ENCODE measurements at places on chromosomes 5 and 9.

- DNase-seq: no peak
These were observed 43.4 kb downstream of the PPARGC1B start for GRCh38 chr5:149773291-149774095.

GRCh38 chr9:82893549-82893948 lies 169.4 kb downstream of the RASEF start:
- DNase-seq: no peak

DNA sequence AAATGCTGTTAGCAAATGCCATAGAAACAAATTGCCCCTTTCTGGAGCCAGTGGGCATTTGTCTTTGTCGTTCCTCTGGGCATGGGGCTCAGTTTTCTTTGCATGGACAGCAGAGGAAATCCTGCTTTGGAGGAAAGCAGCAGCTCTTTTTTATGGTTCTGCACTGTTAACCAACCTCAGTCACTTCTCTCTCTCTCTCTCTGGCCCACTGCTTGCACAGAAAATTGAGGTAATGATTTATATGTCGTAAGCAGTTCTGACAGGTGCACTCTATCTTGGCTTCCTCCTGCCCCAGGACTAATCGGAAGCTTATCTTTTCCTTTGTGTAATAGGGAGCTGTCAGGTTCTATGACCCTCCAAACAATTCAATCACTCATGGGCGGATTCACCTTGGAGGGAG lies 159.6 kb upstream of the GPR151 start:
- no peak for DNase-seq

DNA sequence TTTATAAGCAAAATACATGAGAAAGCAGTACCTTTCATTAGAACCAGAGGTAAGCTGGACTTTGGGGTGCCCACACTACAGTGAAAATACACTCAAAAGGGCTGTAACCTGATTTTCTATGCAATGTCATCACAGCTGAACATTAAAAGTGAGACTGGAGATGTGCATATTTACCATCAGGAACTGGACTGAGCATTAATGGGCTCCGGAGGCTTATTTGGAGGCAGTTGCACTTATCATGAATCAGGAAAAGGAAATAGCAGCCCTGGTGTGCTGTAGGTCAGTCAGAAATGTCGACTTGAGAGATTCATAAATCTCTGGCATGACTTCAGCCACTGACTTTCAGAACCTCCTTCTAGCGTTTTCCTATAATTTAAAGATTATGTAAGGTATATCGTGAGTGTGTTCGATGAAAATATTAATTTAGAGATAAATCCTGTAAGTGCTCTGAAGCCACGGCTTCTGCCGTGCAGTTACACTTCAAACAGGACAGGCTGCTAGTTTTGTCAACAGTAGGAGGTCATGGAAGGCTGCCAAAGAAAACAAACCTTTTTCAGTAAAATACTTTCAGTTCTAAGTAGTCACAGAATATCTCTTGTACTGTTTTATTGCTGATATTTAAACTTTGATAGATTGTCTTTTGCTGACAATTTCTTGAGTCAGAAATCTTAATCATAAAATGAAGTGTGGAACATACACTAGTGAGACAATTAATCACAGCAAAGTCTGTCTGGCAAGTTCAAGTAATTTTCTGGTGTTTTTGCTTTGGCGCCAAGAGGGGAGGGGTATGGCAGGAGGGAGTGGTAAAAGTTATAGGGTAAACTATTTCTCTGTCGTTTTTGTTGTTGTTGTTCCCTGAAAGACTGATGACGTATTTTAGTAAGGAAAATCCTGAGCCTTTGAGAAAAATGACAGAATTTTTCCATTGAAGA lies 939.7 kb downstream of the NR2F1-AS1 start:
- no peak for DNase-seq
